ENCODE measurements at places on chromosomes 13 and 19.

GRCh38 chr13:20125129-20125782, 35.6 kb downstream of the GJA3 start:
- no peak for DNase-seq

GRCh38 chr13:44819245-44819644, 170.0 kb downstream of the NUFIP1 start:
- no peak for DNase-seq

DNA sequence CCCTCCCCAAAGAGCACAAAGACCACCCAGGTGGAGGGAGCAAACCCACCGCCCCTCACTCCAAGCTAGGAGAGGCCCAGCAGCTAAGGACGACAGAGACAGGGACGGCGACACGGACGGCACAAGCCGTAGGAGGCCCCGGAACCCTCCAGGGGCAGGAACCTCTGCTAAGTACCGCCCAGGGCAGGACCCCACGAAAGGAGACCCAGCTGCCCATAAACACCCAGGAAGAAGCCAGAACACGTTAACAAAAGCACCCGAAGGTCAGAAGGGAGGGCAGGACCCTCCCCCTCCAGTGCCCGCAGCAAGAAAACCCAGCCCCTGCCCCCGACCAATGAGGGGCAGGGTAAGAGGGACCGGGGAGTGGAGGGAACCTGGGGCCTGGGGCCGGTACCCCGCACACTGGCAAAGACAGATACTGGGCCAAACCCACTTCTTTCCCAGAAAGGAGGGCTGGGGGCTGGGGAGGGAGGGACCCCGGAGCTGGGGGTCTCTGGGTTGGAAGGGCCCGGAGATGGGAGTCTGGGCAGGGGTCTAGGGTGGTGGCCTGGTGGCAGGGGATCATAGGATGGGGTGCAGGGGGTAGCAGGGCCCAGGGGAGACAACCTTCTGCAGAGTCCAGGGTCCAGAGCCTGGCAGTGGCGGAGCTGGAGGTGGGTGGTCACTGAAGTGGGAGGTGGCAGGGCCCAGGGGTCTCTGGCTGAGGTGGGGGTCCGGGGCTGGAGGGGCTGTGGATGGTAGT, 2.4 kb downstream of the BTBD2 start:
- no peak for DNase-seq

GRCh38 chr19:12840091-12841079, 2.1 kb downstream of the MAST1 start:
- DNase-seq = no peak

DNA sequence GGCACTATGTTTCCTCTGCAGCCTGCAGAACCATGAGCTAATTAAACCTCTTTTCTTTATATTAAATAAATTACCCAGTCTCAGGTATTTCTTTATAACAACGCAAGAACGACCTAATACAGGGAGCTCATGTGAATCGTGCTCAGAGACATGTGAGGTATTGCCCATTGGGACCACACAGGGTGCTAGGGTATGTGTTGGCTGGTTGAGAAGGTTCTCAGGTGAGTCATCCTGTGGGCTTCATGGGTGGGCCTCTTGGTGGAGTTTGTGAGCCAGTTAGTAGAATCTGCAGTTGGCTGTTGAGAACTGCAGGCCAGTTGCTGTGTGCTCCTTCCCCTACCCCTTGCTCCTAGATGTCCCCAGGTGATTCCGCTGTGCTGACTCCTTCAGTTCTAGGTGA, 163.0 kb downstream of the HS6ST3 start:
- DNase-seq = no peak

DNA sequence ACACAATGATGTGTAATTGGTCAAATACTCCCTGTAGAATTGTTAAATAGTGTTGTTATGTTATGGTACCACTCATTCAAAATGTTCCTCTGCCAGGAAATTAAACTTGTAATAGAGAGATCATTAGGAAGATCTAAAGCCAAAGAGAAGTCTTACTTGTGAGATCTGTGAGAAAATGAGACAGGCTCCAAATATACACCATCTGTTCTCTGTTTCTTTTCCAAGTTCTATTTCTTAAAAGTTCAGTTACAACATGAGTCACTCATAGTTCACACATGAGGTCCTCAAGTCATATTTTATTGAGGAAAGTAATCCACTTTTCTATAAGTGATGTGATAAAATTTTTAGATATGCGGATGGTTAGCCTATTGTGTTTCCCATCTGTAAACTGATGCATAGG, 1038.1 kb upstream of the PRR20A start:
- no peak for DNase-seq

DNA sequence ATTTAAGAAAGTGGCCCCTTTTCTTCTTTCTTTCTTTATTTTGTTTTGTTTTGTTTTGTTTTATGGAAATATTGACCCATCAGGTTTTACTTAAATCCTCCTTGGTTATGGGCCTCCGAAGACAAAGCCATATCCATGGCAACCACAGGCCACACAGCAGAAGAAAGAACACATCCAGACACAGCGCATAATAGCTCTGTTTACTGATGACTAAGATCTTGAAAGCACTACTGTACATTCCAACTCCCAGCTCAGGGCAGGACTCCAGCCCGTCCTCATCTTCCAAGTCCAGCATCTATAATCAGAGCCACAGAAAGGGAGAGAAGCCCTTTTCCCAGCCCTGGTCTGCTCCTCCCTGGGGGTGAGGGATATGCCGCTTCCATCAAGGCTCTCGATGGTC, 84.3 kb downstream of the NUFIP1 start:
- DNase-seq = peak; percentile 5

DNA sequence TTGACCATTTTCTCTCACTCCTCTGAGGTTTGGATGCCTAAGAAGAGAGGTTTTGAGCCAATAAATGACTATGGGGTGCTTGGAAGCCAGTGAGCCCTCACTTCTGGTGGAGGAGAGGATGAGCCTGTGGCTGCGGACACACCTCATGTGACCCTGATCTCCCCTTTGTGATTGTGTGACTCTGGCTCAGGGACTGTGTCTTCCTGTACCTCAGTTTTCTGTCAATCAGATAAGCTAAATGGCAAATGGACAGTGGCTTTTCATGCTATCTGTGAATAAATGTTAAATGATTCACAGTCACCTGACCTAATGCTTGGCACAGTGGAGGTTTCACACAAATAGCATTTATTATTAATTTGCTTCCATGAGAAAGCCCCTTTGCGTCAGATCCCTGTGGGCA, 2.7 kb downstream of the PSG8 start:
- no peak for DNase-seq

DNA sequence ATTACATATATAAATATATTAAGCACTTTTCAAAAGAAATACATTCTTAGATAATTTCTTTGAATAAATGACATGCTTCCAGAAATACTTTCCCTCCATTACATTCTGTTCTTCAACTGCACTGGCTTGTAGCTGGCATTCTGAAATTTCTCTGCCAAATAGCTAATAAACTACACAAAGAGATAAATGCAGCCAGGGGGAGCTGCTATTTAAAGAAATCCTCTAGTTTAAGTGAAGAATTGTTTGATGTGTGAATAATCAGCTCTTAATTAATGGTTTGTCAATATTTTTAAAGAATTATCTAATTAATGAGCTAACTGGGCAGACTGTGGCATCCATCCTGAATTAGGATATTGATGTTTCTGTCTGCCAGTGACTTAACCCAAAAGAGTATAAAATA, 30.7 kb downstream of the SLC7A1 start:
- DNase-seq = no peak

- DNase-seq = no peak
Measured at GRCh38 chr13:46313432-46314257, 73.4 kb downstream of the RUBCNL start.

GRCh38 chr13:44860454-44860853, 128.8 kb downstream of the NUFIP1 start:
- DNase-seq = no peak

GRCh38 chr13:46720189-46720588, 76.8 kb downstream of the ESD start:
- DNase-seq = no peak

- DNase-seq = no peak
Measured at GRCh38 chr13:42524487-42525034, 49.4 kb upstream of the TNFSF11 start.

GRCh38 chr19:47600246-47601179, 8.4 kb upstream of the BICRA start:
- peak; percentile 99 for DNase-seq

DNA sequence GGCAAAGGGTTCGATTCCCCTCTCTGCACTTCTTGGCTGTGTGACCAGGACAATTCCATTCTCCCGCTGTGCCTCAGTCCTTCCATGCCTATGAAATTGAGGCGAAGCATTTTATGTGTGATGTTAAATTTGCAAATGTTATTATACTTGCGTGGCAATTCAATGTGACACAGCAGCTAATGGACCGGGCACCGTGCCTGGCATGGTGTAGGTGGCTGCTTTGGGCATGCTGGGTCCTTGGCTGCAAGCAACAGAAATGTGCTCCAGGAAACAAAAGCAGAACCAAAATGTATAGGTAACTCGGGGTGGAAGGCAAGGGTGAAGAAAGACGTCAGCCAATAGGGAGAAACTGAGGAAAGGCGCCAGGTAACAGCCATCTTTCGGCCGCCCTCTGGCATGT, 37.1 kb downstream of the TINCR start:
- DNase-seq = no peak

DNA sequence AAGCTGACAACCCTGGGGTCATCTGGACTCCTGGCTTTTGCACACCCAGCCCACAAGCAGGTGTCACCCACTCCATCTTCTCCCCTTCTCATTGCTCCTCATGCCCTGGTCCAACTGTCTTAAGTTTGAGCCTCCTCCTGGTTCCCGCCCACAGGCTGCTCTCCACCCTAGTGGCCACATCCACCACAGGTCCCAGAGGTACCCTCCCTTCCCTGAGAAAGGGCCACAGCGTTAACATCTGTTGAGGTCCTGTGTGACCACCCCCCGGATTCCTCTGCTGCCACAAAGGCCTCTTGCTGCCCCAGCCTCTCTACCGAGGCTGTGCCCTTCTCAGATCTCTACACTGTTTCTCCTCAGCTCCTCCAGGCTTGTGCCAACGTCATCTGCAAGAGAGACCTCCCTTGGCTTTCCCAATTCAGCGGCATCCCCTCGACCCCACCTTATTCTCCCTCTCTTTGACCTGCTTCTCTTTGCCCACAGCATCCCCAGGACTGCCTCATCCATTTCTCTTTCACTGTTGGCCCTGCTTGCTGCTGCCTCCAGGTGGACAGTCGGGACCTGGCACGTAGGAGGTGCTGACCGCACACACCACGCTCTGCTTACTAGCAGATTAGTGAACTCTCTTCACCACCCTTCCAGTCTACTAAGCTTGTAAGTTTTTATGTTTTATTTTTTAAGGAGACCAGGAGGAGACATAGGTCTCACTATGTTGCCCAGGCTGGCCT, 33.3 kb downstream of the SUGP2 start:
- no peak for DNase-seq

- no peak for DNase-seq
Measured at GRCh38 chr13:51834581-51835171, 10.3 kb downstream of the TMEM272 start.

DNA sequence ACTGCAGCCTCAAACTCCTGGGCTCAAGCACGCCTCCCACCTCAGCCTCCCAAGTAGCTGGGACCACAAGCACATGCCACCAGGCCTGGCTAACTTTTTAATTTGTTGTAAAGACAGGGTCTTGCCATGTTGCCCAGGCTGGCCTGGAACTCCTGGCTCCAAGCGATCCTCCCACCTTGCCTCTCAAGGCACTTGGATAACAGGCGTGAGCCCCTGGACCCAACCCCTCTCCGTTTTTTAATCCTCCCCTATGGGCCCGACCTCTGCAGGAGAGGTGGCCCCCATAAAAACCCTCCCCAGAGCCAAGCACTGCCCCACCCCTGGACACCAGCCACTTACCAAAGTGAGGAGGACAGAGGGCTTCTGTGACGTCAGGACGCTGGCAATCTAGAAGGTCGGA, 28.6 kb downstream of the PEPD start:
- no peak for DNase-seq

DNA sequence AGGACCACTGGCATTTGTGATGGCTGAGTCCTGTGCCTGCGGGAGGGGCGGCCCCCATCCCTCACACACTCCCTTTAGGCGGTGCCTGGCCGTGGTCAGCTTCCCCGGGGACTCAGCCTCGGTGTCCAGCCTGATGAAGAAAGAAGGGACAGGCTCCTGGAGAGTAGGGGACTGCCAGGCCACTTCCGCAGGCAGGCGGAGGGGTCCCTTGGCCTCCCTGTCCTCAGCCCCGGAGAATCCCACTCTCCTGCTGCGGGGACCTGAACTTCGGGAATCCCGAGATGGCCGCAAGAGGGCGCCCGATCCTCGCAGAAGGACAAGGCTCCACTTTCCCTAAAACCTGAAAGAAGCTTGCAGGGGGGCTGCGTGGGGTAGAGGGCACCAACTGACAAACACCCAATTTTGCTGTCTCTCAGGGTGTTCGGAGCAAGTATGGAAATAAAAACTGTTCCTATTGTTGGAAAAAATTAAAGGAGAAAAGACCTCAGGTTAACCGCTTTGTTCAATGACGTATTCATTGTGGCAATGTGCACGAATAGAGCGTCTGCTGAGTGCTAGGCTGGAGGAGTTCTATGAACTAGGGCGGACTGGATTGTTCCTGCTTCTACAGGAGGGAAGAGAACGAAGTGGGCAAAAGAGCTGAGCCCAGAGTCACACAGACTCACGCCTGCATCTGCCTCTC, 297.3 kb downstream of the ZNF536 start:
- no peak for DNase-seq

GRCh38 chr19:5621945-5622464, 571 bp downstream of the SAFB2 start:
- DNase-seq = peak; percentile 13

DNA sequence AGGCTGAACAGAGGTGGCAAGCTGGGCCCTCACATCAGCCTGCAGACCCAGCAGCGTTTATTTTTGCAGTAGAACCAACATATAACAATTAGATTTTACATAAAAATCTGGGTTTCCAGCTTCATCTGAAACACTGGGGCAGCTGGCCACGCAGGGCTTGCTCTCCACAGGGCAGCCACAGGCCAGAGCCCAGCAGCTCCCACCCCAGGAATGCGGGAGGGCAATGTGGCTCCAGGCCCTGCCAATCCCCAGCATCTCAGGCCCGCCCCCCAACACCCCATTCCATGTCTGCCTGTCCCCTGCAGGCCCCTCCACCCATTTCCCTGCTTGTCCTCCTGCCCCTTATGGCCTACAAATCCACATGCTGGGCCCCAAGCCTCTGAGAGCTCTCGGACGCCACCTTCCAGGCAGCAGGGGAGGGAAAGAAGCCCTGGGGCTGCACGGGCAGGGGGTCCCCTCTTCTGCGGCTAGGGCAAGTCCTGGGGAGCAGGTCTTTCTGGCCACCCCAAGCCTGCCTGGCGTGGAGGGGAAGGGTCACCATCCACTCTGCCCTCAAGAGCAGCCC, 15.0 kb upstream of the VSTM2B start:
- DNase-seq = no peak

Measured in substantia nigra (tissue), 51 donors.